Tibial nerve (tissue), 4 donors: ENCODE measurements at places on chromosomes 2 and 18. TPM values are rescaled to one million over a fixed set of nuclear protein-coding genes. Genes with fewer than 3 reads are reported as not detected.

DNA sequence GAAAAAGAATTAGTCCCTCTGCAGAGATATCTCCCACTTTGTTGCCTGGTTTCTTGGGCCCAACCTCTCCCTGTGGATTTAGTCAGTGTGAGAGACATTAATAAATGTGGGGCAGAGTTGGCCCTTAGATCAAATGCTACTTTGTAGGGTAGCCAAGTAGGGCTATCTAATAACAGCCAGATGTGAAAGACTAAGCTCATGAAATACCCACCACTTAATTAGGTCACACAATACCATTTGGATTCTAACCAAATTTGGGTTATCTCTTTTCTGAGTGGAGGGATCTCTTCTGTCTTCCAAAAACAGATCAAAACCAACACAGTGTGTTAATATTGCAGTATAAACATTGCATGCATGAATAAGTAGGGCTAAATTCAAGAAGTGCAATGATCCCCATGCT lies 626.8 kb upstream of the ZEB2 start:
- DNase-seq, result no peak

- DNase-seq, result no peak
Measured at GRCh38 chr2:235191978-235192377, 240.2 kb downstream of the SH3BP4 start.

RAX gene
- not detected for total RNA-seq

DNA sequence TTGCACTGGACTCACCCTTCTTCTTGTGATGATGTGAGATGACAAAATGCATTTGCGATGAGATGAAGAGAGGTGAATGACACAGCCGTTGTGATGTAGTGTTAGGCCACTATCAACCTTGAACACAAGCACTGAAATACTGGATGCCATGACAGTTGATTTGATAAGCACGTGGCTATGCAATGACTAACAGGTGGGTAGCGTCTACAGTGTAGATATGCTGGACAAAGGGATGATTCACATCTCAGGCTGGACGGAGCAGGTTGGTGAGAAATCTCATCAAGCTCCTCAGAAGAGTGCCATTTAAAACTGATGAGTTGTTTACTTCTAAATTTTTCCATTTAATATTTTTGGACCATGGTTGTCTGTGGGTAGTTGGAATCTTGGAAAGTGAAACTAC lies 375.8 kb upstream of the LYPD1 start:
- no peak for DNase-seq

DNA sequence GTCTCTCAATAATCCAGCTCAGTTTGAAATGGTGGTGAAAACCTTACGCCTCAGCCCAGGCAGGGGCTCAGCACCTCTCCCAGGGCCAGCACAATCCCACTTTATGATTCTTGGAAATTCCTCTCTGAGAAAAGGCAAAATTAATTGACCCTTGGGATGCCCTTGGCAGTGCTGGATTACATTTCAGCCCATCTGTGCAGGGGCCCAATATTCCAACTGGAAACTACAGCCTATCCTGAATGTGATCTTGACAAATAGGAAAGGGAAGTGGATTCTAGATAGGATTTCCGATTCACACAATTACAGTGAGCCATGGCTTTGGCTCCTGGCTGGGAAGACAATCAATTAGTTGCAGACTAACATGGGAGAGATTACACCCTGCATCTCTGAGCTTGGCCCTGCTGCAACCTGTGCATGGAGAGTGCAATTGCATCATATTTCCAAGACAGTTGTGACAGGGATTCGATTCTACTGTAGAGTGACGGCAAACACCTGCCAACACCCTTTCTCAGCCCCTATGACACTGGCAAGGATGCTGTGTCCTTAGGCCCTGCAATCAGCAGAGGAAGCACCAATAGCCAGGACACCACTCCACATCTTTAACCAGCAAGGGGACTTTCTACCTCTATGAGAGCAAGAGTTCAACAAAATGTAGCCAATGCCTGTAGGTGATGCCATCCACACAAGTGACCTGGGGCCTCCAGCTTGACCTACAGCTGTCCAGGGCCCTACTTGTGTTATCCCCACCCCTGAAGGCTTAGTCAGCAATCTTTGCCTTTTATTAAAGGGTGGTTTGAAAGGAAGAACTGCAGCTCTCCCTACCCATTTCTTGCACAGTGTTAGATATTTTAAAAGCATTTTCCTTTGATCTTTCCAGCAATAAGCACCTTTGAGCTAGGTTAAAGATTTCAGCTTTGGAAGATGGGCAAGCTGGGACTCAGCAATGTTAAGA lies 187.2 kb upstream of the HS6ST1 start:
- DNase-seq, result no peak

DNA sequence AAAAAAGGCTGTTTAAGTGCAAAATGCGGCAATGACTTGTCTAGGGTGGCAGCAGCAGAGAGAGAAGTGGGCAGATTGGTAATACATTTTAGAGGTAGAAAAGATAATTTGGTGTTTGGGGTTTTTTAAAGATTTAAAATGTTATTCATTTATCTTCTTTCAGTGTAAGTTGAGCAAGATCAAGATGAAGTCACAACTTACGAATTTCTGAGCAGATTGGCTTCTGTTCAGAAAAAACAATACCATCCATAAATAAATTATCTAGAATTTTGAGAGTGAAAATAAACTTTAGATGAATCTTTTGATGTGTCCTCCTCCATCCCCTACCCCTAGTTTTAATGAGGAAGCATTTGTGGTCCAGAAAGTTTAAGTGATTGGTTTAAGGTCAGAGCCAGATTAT lies 47.9 kb upstream of the FAM171B start:
- DNase-seq, result no peak

HRH4 gene
- total RNA-seq, result 0.60 TPM

DNA sequence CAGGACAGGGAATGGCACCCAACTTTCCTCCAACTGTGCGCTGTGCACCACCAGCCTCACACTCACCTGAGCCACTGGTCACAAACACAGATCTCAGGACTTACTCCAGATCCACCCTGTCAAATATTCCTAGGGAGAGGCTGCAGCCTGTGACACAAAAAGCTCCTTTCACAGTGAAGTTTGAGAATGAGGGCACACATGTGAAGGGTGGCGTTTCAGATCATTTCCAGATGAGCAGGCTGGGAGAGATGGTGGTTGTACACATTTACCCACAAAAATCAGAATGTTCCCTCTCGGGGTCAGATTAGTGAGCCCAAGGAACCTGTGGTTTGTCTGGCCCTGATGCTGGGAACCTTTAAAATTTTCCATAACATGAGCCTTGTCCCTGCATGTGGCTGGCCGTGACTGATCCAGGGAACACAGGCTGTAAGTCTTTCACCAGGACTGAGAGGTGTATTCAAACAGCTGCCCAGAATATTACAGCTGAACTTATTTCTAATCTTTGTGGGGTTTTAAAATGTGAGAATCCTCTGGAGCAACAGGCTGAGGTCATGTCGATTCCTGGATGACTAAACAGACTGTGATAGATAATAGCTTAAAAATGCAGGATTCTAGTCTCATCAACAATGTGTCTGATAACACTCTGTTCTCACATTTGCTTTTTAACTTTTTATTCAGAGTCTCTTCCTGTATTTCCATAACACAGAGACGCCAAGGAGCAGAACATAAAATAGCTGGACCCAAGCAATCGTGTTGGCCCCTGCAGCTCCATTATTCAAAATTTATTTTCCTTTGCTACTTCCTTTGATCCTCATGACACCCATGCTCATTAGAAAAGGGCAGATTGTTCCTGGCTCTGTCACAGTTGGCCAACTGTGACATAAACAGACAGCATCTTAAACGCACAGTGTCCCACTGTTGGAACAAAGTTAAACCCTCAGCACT lies 35.5 kb downstream of the IL1R2 start:
- no peak for DNase-seq

- DNase-seq, result peak; percentile 28
Measured at GRCh38 chr2:179686718-179687342, 174.6 kb downstream of the ZNF385B start.

DNA sequence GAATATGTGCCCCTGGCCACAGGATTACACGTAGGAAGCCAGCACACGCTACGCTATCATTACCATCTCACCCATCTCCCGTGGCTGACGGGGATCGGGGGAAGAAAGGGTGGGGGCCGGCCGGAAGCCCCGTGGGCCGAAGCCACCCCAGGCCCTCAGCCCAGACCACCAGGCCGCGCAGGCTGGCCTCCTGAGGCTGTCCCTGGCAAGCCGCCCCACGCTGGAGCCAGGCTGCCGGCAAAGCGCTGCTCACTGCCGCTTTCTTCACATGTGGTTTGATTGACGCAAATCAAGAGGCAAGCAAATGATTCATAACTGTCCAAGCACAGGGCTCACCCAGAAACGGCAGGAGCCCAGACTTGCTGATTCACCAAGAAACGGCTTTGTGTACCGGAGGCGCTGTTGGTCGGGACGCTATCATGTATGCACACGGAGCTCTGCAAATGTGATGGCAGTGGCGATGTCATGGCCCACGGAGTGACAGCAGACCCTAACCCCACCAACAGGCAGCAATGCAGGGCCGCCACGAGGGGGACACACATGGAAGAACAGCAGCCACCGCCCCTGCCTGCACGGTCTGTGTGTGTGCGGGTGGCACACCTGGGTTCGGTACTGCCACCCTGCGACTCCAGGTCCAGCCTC lies 125.7 kb downstream of the HDAC4 start:
- DNase-seq, result peak; percentile 69

- DNase-seq, result no peak
Measured at GRCh38 chr2:191170773-191171172, 20.0 kb upstream of the STAT4 start.

- DNase-seq, result no peak
Measured at GRCh38 chr2:164671664-164672396, 50.5 kb upstream of the GRB14 start.

DNA sequence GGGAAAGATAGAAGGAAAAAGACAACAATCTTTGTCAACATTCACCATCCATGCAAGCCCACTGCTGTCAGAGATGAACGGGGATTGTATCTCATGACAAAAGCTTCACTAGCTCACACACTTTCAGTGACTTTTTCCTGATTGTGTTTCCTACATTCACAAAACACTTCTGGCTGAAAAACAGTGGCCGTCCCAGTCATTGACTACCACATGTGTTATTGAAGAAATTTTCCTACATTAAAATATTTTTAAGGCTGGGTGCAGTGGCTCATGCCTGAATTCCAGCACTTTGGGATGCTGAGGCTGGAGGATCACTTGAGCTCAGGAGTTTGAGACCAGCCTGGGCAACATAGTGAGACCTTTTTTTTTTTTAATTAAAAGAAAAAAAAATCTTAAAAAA lies 90.9 kb downstream of the MOGAT1 start:
- DNase-seq, result no peak

ALKAL2 gene
- total RNA-seq, result 53.3 TPM

KCNE4 gene
- total RNA-seq, result 8.2 TPM

DNA sequence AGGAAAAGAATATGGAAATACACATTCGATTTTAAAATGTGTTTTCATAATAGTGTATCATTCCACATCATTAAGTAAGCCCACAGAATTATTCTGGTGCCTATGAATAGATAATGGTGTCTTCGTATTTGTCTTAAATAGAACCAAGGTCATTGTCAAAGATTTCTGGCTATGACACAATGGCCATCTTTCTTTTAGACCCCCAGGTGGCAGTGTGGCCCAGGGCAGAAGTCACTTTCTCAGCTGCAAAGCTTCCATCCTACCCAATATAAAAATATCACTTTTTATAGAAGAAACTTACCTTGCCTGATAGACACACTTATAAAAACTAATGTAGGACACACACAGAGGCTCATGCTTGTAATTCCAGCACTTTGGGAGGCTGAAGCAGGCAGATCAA lies 57.5 kb downstream of the ZRANB3 start:
- DNase-seq, result no peak

DNA sequence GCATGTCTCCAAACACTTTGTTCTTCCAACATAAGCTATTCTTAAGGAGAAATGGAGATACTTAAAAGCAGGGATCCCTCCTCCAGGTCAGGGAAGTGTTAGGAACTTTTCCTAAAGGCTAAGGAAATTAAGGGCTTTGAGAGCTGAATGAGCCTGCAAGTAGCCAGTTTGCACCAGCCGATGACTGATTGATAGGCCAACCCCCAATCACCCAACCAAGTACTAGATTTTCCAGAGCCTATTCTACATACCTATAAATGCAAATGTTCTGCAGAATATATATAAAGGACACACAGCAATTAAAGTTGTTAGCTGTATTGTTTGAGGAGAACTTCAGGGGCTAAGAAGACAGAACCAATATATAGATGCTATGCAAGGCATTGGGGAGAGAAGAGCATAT lies 547.6 kb downstream of the NRXN1 start:
- no peak for DNase-seq

GRCh38 chr2:85788603-85789002 lies 34.8 kb downstream of the ATOH8 start:
- DNase-seq, result no peak

- peak; percentile 42 for DNase-seq
Measured at GRCh38 chr2:237122214-237122666, 36.6 kb downstream of the COPS8 start.

DNA sequence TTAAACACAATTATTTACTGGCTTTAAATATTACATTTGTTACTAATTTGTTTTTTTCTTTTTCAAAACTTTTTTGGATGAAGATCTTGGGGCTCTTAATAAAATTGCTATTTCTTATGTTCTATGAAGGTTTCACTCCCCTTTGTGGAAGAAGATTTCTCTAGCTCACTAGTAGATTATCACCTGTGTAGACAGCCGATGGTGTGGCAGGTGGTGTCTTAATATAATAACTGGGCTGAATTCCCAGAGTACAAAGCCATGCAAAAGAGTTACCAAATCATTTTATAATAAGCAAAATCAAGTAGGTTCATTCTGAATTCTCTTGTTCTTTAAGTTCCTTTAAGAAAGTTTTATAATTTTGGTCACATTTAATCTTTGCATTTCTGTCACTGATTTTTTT lies 233.7 kb downstream of the CCDC102B start:
- no peak for DNase-seq

DNA sequence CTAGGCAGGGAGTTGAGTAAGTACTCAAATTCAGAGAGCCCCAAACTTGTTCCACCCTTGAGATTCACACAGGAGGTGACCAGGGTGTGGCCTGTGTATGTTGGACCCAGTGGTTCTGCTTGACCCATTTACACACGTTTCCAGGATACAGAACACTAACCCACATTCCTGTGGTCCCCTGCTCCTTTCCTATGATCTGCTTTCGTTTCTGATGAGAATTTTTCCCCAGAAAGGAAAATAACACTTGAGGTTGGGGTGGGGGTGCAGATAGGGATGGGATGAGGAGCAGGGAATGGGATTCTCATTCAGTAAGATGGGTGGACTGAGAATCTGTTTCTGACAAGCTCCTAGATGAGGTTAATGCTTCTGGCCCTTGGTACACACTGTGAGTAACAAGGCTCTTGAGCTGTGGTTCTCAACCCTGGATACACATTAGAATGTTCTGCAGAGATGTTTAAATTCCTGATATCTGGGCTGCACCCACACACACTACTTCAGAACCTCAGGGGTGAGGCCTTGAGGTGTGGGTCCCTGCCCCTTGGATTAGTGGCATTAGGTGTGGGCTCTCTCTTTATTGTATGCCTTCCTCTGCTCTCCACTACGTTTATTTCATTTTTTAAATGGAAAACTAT lies 58.4 kb downstream of the TPGS2 start:
- DNase-seq, result no peak

- no peak for DNase-seq
Measured at GRCh38 chr18:52499016-52499415, 159.0 kb downstream of the DCC start.

FAHD2B gene
- 18.3 TPM for total RNA-seq

GRCh38 chr2:198545411-198545810 lies 741.0 kb downstream of the PLCL1 start:
- DNase-seq, result no peak

CKAP2L gene
- total RNA-seq, result not detected
